Esophagus (tissue), 2 donors: ENCODE measurements at places on chromosomes 3 and 15. TPM values are rescaled to one million over a fixed set of nuclear protein-coding genes. Genes with fewer than 3 reads are reported as not detected.

The TRIM59 gene
- 2.5 TPM for polyA plus RNA-seq

The RPP14 gene
- 7.5 TPM for polyA plus RNA-seq

The P4HTM gene
- polyA plus RNA-seq = 14.5 TPM

The MKRN2OS gene
- polyA plus RNA-seq = 9.0 TPM

The THPO gene
- 0.06 TPM for polyA plus RNA-seq

The KIF15 gene
- 4.2 TPM for polyA plus RNA-seq

The P2RY13 gene
- polyA plus RNA-seq = 0.68 TPM

The PPP1R2 gene
- polyA plus RNA-seq = 21.9 TPM

The TMF1 gene
- 6.9 TPM for polyA plus RNA-seq

The SRGAP3 gene
- 1.3 TPM for polyA plus RNA-seq

The LMLN gene
- polyA plus RNA-seq = 1.3 TPM

The TYRO3 gene
- 24.2 TPM for polyA plus RNA-seq

The ZNF662 gene
- 5.2 TPM for polyA plus RNA-seq

The LRRC28 gene
- 4.1 TPM for polyA plus RNA-seq

The CAPN3 gene
- polyA plus RNA-seq = 25.8 TPM

The LRRIQ4 gene
- polyA plus RNA-seq = not detected

The ANKUB1 gene
- not detected for polyA plus RNA-seq

The ADAMTS9 gene
- 3.1 TPM for polyA plus RNA-seq

The FOXB1 gene
- polyA plus RNA-seq = not detected

The CELSR3 gene
- polyA plus RNA-seq = 0.36 TPM

The PPARG gene
- 2.6 TPM for polyA plus RNA-seq

The FGD5 gene
- polyA plus RNA-seq = 1.7 TPM

The SEMA3G gene
- 1.3 TPM for polyA plus RNA-seq

The PLSCR5 gene
- not detected for polyA plus RNA-seq

The SCN5A gene
- 0.05 TPM for polyA plus RNA-seq

The NR2E3 gene
- 1.7 TPM for polyA plus RNA-seq

The TUSC7 gene
- polyA plus RNA-seq = not detected

The GP9 gene
- not detected for polyA plus RNA-seq

The XYLB gene
- 1.3 TPM for polyA plus RNA-seq

The LDHAL6B gene
- polyA plus RNA-seq = not detected

The TMCO5A gene
- not detected for polyA plus RNA-seq

The NECTIN3 gene
- 0.67 TPM for polyA plus RNA-seq

The STXBP5L gene
- polyA plus RNA-seq = 0.08 TPM

The MESP2 gene
- polyA plus RNA-seq = 0.75 TPM

The RGMA gene
- polyA plus RNA-seq = 30.9 TPM

The GPR149 gene
- polyA plus RNA-seq = not detected

The DAZL gene
- not detected for polyA plus RNA-seq

The ABCC5 gene
- polyA plus RNA-seq = 19.2 TPM

The DCUN1D1 gene
- polyA plus RNA-seq = 8.9 TPM

The TNFAIP8L3 gene
- polyA plus RNA-seq = 9.3 TPM
